ENCODE measurements at places on chromosomes 3 and 15. TPM values are rescaled to one million over a fixed set of nuclear protein-coding genes. Genes with fewer than 3 reads are reported as not detected.

- no peak for DNase-seq
Observed at GRCh38 chr15:29278436-29279105, 8.9 kb upstream of the NSMCE3 start.

The FGF12 gene
- 4.9 TPM for polyA plus RNA-seq

- no peak for DNase-seq
Observed at GRCh38 chr15:51281368-51281967, 56.9 kb downstream of the CYP19A1 start.

DNA sequence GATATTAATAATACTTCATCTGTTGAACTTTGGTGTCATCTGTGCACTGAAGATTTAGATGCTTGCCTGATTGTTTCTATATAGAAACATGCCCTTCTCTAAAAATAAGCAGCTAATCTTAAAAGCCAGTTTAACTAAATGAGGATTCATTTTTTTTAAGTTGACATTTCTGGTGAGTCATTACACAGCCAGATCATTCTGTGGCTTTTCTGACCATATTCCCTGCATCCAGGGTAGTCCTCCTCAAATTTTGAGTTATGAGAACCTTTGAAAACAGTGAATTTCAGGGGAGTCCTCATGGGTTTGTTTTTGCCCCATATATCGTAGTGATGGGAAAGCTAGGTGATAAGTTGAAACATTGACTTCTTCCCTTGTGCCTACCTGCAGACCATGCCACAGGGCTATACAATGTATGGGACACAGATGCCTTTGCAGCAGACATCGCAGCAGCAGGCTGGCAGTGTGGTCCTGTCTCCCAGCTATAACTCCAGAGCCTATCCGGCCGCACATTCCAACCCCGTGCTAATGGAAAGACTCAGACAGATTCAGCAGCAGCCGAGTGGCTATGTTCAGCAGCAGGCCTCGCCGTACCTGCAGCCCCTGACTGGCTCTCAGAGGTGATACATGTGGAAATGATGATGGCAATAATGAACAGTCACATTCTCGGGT is 26.5 kb upstream of the P2RY12 start:
- no peak for DNase-seq
